CD4-positive, alpha-beta T cell (primary cell): ENCODE measurements at places on chromosomes 5 and 9.

- no peak for DNase-seq
Observed at GRCh38 chr9:15218994-15219393, 88.0 kb downstream of the TTC39B start.

DNA sequence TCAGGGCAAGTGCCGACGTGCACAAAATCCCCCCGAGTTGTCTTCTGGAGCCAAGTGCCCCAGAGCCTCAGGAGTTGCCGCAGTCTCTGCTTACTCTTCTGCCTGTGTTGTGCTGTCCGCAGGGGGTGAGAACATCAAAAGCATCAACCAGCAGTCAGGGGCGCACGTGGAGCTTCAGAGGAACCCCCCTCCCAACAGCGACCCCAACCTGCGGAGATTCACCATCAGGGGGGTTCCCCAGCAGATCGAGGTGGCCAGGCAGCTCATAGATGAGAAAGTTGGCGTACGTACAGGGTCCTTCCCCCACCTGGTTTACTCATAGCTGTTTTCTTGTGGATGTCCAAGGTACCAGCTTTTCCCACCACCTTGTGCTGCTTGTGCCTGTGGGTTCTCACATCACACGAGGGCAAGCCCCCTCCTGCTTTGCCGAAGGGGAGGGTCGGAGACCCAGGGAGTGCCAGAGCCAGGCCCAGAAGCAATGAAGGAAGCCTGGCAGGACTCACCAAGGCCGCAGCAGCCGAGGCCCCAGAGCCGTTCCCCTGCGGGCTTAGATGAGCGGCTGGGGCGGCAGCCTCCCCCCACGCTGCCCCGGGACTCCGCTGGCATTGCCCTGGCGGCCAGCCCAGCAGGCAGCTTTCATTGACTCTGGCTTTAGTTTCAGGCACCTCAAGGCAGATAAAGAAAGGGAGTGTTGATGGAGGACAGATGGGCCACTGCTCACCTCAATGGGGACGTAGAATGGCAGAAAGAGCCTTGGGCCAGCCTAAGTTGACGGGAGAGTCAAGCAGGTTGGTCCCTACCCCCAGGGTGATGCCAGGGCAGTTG lies 33.7 kb upstream of the PRDM12 start:
- DNase-seq: no peak

DNA sequence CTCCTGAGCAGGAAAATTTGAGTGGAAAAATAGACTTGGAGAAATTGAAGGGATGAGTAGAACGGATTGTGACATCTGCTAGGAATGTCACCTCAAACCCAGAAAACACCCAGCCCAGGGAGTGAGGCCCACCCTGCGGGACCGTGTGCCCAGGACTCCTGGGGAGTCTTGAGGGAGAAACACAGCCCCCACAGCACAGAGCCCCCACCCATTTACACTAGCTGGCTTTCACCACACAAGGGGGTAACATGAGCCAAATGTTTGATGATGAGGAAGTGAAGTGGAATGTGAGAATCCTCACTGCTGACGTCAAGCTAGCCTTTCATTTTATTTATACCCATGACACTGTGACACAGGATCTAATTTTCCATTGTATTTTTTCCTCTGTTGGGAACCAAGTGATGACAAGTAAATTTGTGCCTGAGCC lies 42.8 kb upstream of the PDE8B start:
- DNase-seq: no peak

GRCh38 chr5:44365345-44365744 lies 23.9 kb downstream of the FGF10 start:
- DNase-seq: no peak

GRCh38 chr5:178762960-178763359 lies 32.5 kb upstream of the ZNF354A start:
- no peak for DNase-seq

- no peak for DNase-seq
Observed at GRCh38 chr5:81819556-81820317, 68.8 kb upstream of the SSBP2 start.
